Upper lobe of right lung (tissue), 1 donor: ENCODE measurements at places on chromosomes 1 and 21.

GRCh38 chr1:31398246-31398645, 14.8 kb upstream of the SERINC2 start:
- no peak overlapping the region for H3K4me3 ChIP-seq
- peaks cover 11% of the 10 kb centered on the region for H3K4me1 ChIP-seq
- H3K36me3 ChIP-seq = no peaks in the 10 kb centered on the region
- no peak for DNase-seq

- H3K27me3 ChIP-seq = no peaks in the 10 kb centered on the region
- no peaks in the 10 kb centered on the region for H3K4me1 ChIP-seq
- H3K27ac ChIP-seq = no peak overlapping the region
Observed at GRCh38 chr1:82279241-82279640, 478.5 kb downstream of the ADGRL2 start.

DNA sequence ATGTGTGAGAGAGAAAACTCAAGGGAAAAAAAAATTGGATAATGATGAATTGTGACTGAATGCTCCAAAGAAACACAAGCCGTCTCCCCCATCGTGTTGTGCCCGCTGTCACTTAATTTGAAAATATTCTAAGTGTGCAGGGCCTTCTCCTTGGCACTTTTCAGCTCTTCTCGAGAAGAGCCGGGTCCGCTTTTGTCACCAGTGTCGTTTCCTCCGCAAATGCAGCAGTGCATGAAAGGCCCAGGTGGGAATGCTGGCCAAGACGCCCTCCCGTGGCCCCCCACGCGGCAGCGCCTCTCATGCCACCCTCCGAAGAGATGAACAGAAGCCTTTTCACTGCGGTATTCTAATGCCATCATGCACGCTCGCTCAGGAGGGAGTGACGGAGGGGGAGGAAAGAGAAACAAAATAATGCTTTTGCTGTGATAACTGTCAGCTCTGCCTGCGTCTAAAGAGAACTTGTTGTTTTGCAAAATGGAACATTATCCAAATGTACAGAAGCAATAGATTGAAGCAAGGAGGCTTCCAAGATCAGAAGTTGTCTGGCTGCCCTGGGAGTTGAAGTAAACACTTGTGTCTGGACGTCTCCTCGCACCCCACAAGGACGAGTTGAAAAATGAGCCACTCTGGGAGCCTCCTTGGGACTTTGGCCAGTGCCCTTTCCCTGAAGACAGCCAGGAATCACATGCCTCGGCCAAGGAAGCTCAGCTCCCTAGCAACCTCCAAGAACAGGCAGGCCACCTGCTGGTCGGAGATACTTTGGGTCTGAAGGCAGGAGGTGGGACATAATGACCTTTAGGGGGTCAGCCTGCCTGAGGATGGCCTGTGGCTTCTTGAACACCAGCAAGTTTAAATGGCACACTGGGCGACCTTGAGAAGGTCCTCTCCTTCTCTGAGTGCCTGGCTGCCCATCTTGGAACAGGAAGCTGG, 166.1 kb upstream of the ZC3H12A start:
- no peak for DNase-seq
- no peak overlapping the region for H3K4me3 ChIP-seq
- H3K36me3 ChIP-seq = no peaks in the 10 kb centered on the region
- no peaks in the 10 kb centered on the region for H3K4me1 ChIP-seq
- H3K27me3 ChIP-seq = peaks cover 3% of the 10 kb centered on the region

DNA sequence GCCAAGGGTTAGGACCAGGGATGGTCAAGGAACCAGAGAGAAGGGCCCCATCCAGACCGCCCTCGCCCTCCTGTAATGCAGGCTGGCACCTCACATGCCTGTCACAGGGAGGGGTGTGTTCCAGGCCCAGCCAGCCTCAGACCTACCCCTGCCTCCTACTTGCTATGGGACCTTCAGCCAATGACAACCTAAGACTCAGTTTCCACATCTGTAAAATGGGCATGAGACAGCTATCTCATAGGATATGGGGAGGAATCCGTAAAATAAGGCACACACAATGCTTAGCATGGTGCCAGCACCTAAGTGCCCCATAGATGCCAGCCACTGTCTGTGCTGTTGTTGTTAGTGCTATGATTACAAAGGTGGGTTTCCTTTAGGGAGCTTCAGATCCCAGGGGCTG, 7.9 kb downstream of the KIF17 start:
- DNase-seq = peak; percentile 46
- no peak overlapping the region for H3K27ac ChIP-seq
- H3K4me1 ChIP-seq = no peaks in the 10 kb centered on the region
- H3K36me3 ChIP-seq = no peaks in the 10 kb centered on the region
- H3K27me3 ChIP-seq = peaks cover 10% of the 10 kb centered on the region

GRCh38 chr1:225460737-225461532, 33.1 kb upstream of the LBR start:
- H3K27ac ChIP-seq = no peak overlapping the region
- DNase-seq = no peak
- no peaks in the 10 kb centered on the region for H3K36me3 ChIP-seq
- no peak overlapping the region for H3K4me3 ChIP-seq

- no peak for DNase-seq
- peaks cover 81% of the 10 kb centered on the region for H3K36me3 ChIP-seq
- peaks cover 7% of the 10 kb centered on the region for H3K4me1 ChIP-seq
- no peaks in the 10 kb centered on the region for H3K27me3 ChIP-seq
Observed at GRCh38 chr1:55143684-55144083, 71.5 kb downstream of the USP24 start.

DNA sequence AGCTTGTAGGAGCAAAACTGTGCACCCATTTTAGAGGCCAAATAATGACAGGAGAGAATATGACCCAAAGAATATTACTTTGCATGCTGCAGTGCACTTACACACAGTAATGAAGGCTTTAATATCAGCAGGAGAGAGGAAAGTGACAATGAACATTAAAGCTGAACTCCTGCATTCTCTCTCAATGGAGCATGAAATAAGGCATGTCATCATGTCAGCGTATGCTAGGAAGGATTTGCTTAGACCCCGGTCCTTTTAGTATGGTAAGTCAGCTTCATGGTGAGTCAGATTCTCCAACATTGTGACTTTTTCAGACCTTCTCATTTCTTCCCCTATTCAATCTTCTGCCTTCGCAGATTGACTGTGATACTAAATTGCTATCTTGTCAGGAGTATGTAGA, 210.7 kb upstream of the TMPRSS15 start:
- DNase-seq = no peak
- H3K27me3 ChIP-seq = no peaks in the 10 kb centered on the region
- H3K36me3 ChIP-seq = no peaks in the 10 kb centered on the region
- H3K4me3 ChIP-seq = no peak overlapping the region

DNA sequence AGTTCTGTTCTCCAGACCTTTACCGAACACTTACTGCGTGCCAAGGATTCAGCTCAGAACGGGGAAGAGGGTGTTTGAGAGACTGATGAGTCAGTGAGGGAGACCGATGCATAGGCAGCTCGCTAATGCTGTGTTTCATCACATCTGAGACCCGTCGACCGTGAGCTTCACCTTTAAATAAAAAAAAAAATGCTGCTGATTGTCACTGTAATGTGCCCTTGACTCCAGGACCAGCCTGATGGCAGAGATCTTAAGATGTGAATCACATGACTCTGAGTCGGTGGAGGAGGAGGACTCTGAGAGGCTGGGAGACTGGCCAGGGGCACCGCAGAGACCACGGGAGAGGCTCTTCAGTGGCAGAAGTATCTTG, 28.8 kb downstream of the SPSB1 start:
- H3K4me1 ChIP-seq = peaks cover 26% of the 10 kb centered on the region
- no peaks in the 10 kb centered on the region for H3K36me3 ChIP-seq
- no peak overlapping the region for H3K4me3 ChIP-seq
- DNase-seq = no peak
- H3K27me3 ChIP-seq = no peaks in the 10 kb centered on the region

GRCh38 chr1:84363622-84364021, 34.7 kb upstream of the DNASE2B start:
- no peaks in the 10 kb centered on the region for H3K36me3 ChIP-seq
- H3K27ac ChIP-seq = no peak overlapping the region
- DNase-seq = no peak
- no peaks in the 10 kb centered on the region for H3K27me3 ChIP-seq
- H3K4me1 ChIP-seq = peaks cover 3% of the 10 kb centered on the region
- H3K4me3 ChIP-seq = no peak overlapping the region

- peaks cover 4% of the 10 kb centered on the region for H3K4me1 ChIP-seq
- DNase-seq = no peak
- no peaks in the 10 kb centered on the region for H3K27me3 ChIP-seq
Observed at GRCh38 chr21:32257962-32258785, 20.7 kb downstream of the MIS18A start.
